ENCODE measurements at places on chromosomes 12 and 14. TPM values are rescaled to one million over a fixed set of nuclear protein-coding genes. Genes with fewer than 3 reads are reported as not detected.

GRCh38 chr14:98714626-98715425 lies 557.2 kb downstream of the BCL11B start:
- H3K4me1 ChIP-seq = no peaks in the 10 kb centered on the region
- no peaks in the 10 kb centered on the region for H3K27me3 ChIP-seq
- no peak overlapping the region for H3K27ac ChIP-seq
- H3K4me3 ChIP-seq = no peak overlapping the region
- no peaks in the 10 kb centered on the region for H3K36me3 ChIP-seq

- H3K27ac ChIP-seq = no peak overlapping the region
- no peaks in the 10 kb centered on the region for H3K27me3 ChIP-seq
- no peak overlapping the region for H3K4me3 ChIP-seq
- H3K36me3 ChIP-seq = no peaks in the 10 kb centered on the region
- no peak for DNase-seq
- no peaks in the 10 kb centered on the region for H3K4me1 ChIP-seq
These were observed 728.2 kb downstream of the GALC start for GRCh38 chr14:87264796-87265195.

- H3K27me3 ChIP-seq = no peaks in the 10 kb centered on the region
- no peak overlapping the region for H3K4me3 ChIP-seq
- no peak for DNase-seq
These were observed 303.5 kb downstream of the EGLN3 start for GRCh38 chr14:33647385-33647786.

DNA sequence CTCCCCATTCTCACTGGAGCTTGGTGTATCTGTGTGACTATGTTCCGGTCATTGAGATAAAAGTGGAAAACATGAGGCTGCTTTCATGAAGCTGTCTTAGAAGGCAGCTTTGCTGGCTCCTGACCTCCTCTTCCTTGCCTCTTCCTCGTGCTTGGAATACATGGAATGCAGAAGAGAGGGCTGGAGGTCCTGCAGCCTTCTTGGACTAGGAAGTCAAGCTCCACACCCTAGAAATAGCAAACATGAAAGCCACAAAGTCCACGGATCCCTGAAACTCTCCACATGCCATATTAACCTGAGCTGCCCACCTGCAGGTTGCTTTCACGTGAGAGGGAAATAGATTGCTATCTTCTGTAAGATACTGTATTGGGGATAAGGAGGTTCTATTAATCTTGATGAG lies 51.0 kb downstream of the FZD10 start:
- no peaks in the 10 kb centered on the region for H3K27me3 ChIP-seq
- H3K36me3 ChIP-seq = no peaks in the 10 kb centered on the region
- H3K4me1 ChIP-seq = no peaks in the 10 kb centered on the region
- no peak for DNase-seq
- no peak overlapping the region for H3K27ac ChIP-seq

- DNase-seq = no peak
- no peaks in the 10 kb centered on the region for H3K4me1 ChIP-seq
- no peaks in the 10 kb centered on the region for H3K27me3 ChIP-seq
- no peak overlapping the region for H3K4me3 ChIP-seq
These were observed 24.5 kb downstream of the ZNF891 start for GRCh38 chr12:133105620-133106019.

DNA sequence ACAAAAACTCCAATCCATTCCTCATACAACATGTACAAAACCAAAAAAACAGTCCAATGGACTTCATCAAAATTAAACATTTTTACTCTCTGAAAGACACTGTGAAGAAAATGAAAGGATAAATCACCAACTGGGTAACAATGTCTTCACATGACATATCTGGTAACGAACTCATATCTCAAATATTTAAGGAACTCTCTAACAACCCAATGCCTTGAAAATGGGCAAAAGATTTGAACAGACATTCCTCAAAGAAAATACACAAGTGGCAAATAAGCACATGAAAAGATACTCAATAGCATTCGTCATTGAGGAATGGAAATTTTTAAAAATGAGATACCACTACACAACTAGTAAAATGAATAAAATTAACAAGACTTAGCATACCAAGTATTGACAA lies 198.7 kb upstream of the RASSF8 start:
- no peak overlapping the region for H3K4me3 ChIP-seq
- H3K4me1 ChIP-seq = peaks cover 18% of the 10 kb centered on the region
- H3K36me3 ChIP-seq = no peaks in the 10 kb centered on the region
- DNase-seq = no peak
- H3K27ac ChIP-seq = no peak overlapping the region
- H3K27me3 ChIP-seq = no peaks in the 10 kb centered on the region

GRCh38 chr14:88305528-88306322 lies 17.3 kb downstream of the KCNK10 start:
- DNase-seq = no peak
- H3K27ac ChIP-seq = no peak overlapping the region
- no peaks in the 10 kb centered on the region for H3K27me3 ChIP-seq
- H3K36me3 ChIP-seq = no peaks in the 10 kb centered on the region
- H3K4me1 ChIP-seq = no peaks in the 10 kb centered on the region

DNA sequence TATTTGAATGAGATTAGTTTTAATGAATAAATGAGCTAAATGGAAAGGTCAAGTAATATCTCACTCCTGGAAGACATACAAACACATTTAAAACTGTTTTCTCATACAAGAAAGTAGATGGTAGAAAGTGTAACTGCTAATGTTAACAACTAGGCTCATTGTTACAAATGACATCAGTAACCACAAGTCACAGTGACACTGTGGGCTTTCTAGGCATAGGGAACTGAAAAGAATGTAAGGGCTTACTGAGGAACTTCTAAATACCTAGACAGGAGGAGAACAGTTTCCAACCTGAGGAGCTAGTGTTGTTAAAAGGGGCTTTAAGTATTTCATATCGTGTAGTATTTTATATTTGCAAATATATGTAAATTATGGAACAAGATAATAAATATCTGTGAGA lies 17.5 kb upstream of the ERGIC2 start:
- no peaks in the 10 kb centered on the region for H3K27me3 ChIP-seq
- H3K36me3 ChIP-seq = no peaks in the 10 kb centered on the region
- H3K27ac ChIP-seq = no peak overlapping the region
- H3K4me1 ChIP-seq = no peaks in the 10 kb centered on the region
- H3K4me3 ChIP-seq = no peak overlapping the region

DNA sequence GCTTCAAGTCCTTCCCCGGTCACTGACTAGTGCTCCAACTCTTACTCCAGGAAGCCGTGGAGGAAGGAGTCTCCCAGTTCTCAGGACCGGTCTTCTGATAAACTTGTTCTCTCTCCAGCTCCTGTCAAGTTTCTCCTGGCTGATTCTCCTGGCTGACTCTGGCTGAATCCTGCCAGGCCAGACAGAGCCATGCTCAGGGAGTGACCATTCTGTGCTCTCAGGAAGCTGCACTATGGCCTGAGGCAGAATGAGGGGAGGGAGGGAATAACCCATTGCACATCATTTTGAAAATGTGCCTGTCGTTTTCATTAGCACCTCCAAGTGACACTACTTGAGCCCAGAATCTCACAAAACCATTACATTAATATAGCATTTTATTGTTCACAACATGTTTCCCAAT lies 80.8 kb downstream of the IFNG start:
- H3K4me1 ChIP-seq = peaks cover 40% of the 10 kb centered on the region
- no peak for DNase-seq
- H3K4me3 ChIP-seq = no peak overlapping the region
- H3K27me3 ChIP-seq = no peaks in the 10 kb centered on the region

DNA sequence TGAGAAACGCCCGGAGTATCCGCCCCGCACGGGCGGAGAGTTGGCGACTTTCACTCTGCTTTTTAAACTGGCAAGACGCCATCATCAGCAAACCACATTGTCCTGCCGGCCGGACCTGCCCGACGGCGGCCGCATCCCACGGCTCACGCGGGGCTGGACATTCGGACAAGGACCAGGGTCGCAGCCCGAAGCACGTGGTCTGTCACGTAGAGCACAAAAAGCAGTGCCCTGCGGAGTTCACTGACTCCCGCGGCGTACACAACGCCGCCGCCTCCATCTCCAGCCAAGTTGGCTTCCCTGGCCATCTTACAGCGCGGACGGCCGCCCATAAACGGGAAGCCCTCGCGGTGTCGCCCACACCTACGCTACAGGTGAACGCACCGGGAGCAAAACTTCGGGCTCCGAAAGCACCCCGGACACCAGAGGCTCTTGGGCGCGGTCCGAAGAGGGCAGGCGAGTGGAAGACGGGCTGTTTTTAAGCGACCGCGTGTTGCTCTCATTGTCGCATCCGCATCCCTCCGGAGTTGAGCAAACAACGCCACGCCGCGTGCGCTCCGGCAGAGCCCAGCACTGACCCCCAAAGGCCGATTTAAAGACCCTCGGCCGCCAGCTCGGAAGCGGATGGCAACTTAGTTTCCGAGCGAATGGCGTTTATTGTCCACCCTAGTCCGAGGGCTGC lies 966 bp downstream of the SINHCAF start:
- DNase-seq = peak; percentile 73
- peaks cover 38% of the 10 kb centered on the region for H3K4me1 ChIP-seq
- H3K27me3 ChIP-seq = no peaks in the 10 kb centered on the region

- no peak overlapping the region for H3K4me3 ChIP-seq
- DNase-seq = no peak
- H3K27ac ChIP-seq = no peak overlapping the region
- H3K36me3 ChIP-seq = no peaks in the 10 kb centered on the region
These were observed 76.0 kb upstream of the HMGA2 start for GRCh38 chr12:65748332-65748731.

- H3K27me3 ChIP-seq = no peaks in the 10 kb centered on the region
- H3K4me1 ChIP-seq = peaks cover 16% of the 10 kb centered on the region
- no peaks in the 10 kb centered on the region for H3K36me3 ChIP-seq
- no peak for DNase-seq
These were observed 3.9 kb downstream of the LRCOL1 start for GRCh38 chr12:132606466-132606865.

GRCh38 chr14:75454963-75455546 lies 27.2 kb downstream of the JDP2 start:
- H3K4me1 ChIP-seq = peaks cover 59% of the 10 kb centered on the region
- no peak overlapping the region for H3K4me3 ChIP-seq
- no peak for DNase-seq
- H3K27ac ChIP-seq = peak overlapping the region; percentile 83
- H3K36me3 ChIP-seq = no peaks in the 10 kb centered on the region

- no peaks in the 10 kb centered on the region for H3K27me3 ChIP-seq
- peaks cover 64% of the 10 kb centered on the region for H3K4me1 ChIP-seq
- DNase-seq = no peak
- H3K27ac ChIP-seq = peak overlapping the region; percentile 86
- H3K36me3 ChIP-seq = no peaks in the 10 kb centered on the region
These were observed 31.3 kb upstream of the ATP2A2 start for GRCh38 chr12:110249716-110250225.

DNA sequence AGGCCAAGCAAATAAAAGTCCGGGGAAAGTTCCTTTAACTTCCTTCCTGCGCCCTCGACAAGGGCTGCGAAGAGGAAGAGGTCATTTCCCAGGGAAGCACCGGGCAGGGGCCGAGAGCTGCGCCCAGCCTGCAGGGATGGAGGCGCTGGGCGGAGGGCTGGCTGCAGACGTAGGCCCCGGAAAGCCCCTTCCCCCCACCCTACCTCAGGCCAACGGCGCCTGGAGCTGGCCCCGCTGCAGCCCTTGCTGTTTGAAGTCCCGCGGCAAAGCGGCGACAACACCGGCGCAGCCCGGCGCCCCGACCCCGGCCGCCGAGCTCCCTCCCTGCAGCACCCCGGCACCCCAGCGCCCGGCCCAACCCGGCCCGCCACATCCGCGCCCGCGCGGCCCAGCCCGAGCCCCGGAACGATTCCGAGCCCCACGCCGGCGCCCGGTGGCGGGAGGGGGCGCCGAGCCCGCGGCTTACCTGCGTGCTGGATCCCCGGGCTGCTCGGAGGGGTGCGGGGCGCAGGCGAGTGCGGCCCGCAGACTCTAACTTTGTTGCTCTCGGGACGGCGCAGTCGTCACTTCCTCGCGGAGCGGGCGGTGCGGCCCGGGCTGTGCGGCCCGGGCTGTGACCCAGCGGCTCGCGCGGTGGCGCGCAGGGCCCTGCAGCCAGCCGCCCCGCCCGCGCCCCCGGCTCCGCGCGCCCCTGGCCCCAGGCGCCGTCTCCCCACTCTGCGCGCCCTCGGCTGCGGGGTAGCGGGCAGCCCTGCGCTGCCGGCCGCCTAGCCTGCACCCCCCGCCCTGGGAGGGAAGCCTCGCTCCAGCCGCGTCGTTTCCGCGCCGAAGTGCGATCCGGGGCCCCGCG lies 64.8 kb upstream of the PTGR2 start:
- DNase-seq = peak; percentile 74
- peak overlapping the region; percentile 95 for H3K27ac ChIP-seq
- no peaks in the 10 kb centered on the region for H3K36me3 ChIP-seq
- peaks cover 57% of the 10 kb centered on the region for H3K4me1 ChIP-seq
- peak overlapping the region; percentile 64 for H3K4me3 ChIP-seq

DNA sequence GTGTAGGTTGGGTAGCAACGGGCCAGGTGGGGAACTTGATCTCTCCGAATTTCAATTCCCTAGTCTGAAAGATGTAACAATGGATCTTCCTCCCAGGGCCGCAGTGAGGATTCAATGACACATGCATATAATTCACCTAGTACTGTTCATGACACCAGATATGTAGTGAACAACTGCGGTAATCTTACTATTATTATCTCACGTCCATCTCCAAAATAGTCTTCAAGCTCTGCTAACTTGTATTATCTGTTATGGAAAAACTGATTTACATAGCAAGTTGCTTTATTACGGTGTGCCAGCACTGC lies 26.4 kb downstream of the MOK start:
- H3K27ac ChIP-seq = no peak overlapping the region
- no peak for DNase-seq
- H3K4me1 ChIP-seq = peaks cover 16% of the 10 kb centered on the region
- H3K4me3 ChIP-seq = no peak overlapping the region
- H3K27me3 ChIP-seq = no peaks in the 10 kb centered on the region

DNA sequence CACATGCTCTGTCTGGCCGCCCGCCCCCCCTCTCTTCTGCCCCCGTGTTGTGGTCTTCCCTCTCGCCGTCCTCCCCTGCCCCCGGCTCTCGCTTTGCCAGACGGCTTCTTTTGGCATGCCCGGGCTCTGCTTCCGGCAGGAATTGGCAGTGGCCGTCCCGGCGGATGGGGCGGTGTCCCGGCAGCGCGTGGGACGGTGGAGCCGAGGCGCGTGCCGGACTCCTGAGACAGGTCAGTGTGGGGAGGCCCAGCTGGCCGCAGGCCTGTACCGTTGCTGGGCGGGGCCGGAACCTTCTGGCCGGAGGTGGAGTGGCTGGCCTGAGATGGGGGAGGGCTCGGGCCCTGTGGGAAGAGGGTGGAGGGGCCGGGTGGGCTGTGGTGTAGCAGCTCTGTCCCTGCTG lies 17.1 kb downstream of the KIF26A start:
- no peaks in the 10 kb centered on the region for H3K36me3 ChIP-seq
- H3K27me3 ChIP-seq = no peaks in the 10 kb centered on the region
- no peak overlapping the region for H3K27ac ChIP-seq
- H3K4me3 ChIP-seq = no peak overlapping the region
- H3K4me1 ChIP-seq = no peaks in the 10 kb centered on the region
- DNase-seq = no peak

Gene ALDH2
- 170 TPM for total RNA-seq

Gene PTPN11
- total RNA-seq = 153 TPM

Gene BORCS5
- total RNA-seq = 25.7 TPM

Gene PDE3A
- 0.44 TPM for total RNA-seq

Gene SPTB
- total RNA-seq = 1.7 TPM

Gene KRT75
- total RNA-seq = not detected
